ENCODE measurements at places on chromosomes 7 and 10.

DNA sequence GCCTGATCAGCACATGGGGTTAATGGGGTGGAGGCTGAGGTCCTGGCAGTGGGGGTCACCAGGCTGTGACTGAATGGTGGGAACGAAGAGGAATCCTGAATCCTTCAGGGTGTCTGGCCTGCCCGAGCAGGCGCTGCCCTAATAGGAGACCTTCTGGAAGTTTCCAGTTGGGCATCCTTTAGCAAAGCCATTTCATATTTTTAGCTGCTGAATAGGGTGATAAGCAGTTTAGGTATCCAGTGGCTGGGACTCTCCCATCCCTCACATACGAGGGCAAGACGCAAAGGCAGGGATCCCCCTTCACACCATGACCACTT, 159.3 kb downstream of the SH3PXD2A start:
- no peak for DNase-seq

DNA sequence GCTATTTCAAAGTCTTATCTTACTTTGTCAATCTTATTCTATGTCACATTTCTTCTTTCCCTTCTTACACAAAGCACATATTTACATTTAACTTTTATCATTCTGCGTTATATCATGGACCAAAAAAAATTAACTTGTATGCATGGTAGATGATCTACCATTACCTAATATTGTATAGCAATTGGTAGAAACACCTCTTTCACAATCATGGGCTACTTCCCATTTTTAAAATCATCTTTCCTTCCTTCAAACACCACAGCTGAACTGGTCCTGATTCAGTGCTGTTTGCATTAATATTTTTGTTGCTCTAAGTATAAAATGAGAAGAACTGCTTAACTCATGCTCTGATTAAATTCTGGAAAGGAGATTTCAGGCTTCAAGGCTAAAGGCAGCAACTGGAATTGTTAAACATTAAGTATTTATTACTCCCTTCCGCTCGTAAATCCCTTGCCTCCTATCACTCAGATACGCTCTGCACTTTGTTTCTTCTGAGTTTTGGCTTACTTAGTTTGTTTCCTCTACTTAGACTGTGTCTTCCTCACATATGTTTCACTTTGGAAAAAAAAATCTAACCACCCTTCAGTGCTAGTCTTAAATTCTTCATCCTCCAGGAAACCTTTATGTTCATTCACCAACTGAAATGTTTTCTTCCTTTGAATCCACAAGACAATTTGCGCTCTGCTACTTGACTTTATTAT, 901.4 kb downstream of the PCDH15 start:
- DNase-seq, result no peak

GRCh38 chr10:71601273-71601672, 118.3 kb downstream of the C10orf105 start:
- no peak for DNase-seq

GRCh38 chr7:1475991-1476390, 16.7 kb upstream of the MICALL2 start:
- no peak for DNase-seq

DNA sequence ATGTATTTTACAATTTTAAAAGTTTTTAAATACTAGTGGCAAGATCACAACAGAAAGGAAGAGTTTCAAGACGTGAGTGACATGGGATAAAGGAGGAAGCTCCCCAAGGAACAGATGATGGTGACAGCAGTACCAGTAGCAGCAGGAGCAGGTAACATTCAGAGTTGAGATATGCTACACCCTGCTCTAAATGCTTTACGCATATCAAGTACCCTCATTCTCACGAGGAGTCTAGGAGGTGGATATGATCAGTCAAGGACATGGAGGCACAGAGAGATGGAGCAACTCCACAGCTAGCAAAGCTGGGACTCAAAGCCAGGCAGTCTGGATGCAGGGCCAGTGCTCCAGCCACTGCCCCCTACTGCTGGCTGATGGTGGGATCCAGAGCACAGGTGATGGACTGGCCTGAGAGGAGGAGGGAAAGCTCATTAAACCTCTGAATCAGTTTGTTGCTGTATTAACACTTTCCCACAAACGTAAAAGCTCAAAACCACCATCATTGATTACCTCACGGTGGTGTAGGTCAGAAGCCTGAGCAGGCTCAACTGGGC, 17.5 kb downstream of the RP9 start:
- no peak for DNase-seq

Data from COR-L47 (cell line).